ENCODE measurements at places on chromosomes 2 and 18. TPM values are rescaled to one million over a fixed set of nuclear protein-coding genes. Genes with fewer than 3 reads are reported as not detected.

KLHL29 gene
- total RNA-seq: 4.0 TPM

DNA sequence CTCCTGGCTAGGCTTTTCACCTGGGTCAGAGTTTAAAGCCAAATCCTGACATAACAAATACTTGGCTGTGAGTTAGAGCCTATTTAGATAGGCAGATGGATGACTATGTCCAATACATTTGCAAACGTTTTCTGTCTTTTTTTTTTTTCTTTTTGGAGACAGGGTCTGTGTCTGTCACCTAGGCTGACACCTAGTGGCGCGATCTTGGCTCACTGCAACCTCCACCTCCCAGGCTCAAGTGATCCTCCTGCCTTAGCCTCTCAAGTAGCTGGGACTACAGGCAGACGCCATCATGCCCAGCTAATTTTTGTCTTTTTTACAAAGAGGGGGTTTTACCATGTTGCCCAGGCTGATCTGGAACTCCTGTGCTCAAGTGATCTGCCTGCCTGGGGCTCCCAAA, 124.8 kb downstream of the DYM start:
- no peaks in the 10 kb centered on the region for H3K27me3 ChIP-seq
- H3K36me3 ChIP-seq: no peaks in the 10 kb centered on the region
- no peaks in the 10 kb centered on the region for H3K4me1 ChIP-seq
- H3K27ac ChIP-seq: no peak overlapping the region

EPHA4 gene
- total RNA-seq: 6.6 TPM

DNA sequence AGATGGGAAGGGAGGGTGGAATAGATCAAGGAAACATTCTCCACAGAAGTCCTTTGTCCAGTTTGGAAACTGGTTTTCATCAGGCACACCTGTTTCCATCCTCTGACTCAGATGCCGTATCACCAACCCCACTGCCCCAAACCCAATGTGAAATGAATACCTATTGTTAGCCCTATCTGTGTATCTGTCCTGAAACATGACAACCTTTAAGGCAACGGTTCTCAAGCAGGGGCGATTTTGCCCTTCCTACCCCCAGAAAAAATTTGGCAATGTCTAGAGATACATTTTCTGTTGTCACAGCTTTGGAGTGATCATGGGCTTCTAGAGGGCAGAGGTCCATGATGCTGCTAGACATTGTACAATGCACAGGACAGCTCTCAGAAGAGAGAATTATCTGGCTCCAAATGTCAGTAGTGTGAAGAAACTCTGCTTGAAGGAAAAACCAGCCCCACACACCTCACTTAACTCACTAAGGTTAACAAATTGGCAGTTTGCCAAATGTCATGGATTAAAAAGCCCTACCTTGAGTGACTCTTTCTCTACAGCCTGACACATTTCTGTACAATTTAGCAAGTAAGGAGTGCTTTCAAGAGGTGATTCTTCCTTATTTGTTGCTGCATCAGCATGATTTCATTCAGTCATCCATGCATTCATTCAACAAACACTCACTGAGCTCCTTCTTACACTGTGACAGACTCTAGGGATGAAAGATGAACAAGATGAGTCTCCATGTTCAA, 3.4 kb downstream of the SCTR start:
- peaks cover 49% of the 10 kb centered on the region for H3K27me3 ChIP-seq
- H3K36me3 ChIP-seq: no peaks in the 10 kb centered on the region
- no peak for DNase-seq
- H3K4me3 ChIP-seq: no peak overlapping the region
- H3K4me1 ChIP-seq: peaks cover 3% of the 10 kb centered on the region
- H3K27ac ChIP-seq: no peak overlapping the region

DNA sequence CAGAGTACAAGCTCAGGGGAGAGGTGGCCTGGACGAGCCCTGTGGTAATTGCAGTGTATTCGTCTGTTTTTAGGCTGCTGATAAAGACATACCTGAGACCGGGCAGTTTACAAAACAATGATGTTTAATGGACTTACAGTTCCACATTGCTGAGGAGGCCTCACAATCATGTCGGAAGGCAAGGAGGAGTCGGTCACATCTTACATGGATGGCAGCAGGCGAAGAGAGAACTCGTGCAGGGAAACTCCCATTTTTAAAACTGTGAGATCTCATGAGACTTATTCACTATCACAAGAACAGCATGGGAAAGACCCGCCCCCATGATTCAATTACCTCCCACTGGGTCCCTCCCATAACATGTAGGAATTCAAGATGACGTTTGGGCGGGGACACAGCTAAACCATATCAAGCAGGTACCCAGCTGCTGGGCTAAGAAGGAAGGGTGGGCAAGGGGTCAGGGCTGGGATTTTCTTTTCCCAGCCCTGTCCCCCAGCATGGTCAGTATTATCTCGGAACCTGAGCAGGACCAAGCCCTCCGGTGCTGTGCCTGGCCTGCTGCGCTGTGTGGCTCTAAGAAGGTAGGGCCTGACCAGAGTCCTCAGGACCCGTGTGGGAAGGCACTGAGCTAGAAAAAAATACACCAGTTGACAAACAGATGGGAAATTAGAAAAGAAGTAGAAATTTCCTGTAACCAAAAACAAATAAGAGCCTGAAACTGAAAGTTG, 78.6 kb upstream of the SH3BP4 start:
- H3K4me1 ChIP-seq: no peaks in the 10 kb centered on the region
- H3K27ac ChIP-seq: no peak overlapping the region
- no peaks in the 10 kb centered on the region for H3K36me3 ChIP-seq
- H3K4me3 ChIP-seq: no peak overlapping the region
- no peak for DNase-seq

DNA sequence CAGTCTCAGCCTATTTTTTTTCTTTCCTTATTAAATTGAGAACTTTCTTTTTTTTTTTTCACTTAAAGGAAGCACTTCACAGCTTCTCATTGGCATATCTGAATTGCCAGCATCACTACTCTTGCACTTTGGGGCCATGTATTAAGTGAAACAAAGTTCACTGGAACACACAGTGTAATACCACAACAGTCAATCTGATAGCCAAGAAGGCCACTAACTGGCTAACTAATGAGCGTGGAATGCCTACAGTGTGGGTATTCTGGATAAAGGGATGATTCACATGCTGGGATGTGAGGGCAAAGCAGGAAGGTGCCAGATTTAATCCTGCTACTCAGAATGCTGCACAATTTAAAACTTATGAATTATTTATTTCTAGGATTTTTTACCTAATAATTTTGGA, 11.7 kb upstream of the C18orf63 start:
- no peaks in the 10 kb centered on the region for H3K36me3 ChIP-seq
- H3K27ac ChIP-seq: no peak overlapping the region
- no peak overlapping the region for H3K4me3 ChIP-seq
- no peak for DNase-seq
- H3K4me1 ChIP-seq: no peaks in the 10 kb centered on the region

CFAP53 gene
- 0.97 TPM for total RNA-seq
